Stimulated activated naive CD4-positive, alpha-beta T cell treated with Interleukin-2 at 50 U/mL for 16 hours (primary cell): ENCODE measurements at places on chromosomes 1 and 21.

DNA sequence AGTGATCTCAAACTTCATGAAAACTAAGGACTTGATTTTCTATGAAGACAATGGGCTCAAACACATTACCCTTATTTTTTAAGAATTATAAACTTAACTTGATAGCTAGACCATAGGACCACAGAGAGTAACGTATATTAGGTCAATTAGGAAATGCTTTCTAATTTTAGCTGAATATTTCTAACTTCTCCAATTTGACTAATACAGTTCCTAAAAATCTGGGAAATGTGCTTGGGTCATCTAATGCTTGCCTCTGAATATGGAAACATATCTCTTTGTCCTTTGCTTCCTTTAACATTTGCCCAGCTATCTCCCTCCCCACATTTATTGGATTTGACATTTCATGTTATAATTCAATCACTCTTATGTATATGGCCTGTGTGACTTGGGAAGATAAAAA is 141.4 kb downstream of the LHX8 start:
- no peak for DNase-seq

DNA sequence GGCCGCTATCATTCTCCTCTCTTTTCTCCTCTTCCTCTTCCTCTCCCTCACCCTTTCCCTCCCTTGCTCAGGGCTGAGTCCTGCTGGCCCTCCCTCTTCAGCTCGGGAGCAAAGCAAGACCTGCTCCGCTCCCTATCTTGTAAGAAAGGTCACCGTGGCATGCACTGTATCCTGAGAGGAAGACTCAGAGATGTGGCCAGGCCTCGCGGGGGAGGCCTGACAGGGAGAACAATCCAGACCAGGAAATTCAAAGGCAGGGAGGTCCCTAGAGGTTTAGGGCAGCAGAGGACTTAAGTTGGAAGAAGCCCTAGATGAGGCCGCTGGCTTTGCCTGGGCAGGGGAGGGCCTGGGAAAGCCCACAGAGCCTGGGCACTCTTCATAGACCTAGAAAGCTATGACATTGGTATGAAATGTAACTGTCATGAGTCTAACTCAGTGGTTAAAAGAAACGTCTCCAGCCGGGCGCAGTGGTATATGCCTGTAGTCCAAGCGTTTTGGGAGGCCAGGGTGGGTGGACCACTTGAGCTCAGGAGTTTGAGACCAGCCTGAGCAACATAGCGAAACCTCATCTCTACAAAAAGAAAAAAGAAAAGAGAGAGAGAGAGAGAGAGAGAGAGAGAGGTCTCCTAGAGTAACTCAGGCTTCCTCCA is 14.6 kb upstream of the PTAFR start:
- no peak for DNase-seq

DNA sequence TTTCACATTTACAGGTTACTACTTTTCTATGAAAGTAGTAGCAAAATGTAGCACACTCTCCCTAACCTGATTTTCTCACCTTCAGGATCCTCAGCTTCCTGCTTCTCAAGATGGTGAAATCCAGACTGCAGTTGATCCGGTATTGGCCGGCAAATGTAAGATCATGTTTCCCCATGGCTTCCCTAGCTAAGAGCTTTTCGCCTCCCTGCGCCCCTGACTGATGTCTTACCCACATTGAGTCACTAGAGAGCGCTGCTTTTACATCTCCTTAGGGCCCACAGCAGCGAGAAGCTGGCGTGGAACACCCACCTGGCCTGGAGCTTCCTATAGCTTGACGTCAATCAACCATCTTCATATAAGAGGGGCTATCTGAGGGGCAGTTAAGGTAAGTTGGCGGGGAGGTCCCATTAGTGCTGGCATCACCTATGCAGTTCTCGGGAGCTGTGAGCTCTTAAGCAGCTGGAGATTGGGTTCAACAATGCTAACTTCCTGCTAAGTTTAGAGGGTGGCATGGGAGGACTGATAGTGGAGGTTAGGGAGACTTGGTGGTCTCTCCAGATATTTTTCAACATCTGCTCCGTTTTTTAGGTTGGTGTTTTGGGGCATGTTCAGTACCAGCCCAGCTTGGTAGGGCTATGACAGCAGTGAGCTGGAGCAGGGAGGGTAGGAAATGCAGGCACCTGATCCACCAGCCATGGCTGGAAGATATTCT is 5.5 kb downstream of the PTPN7 start:
- peak; percentile 36 for DNase-seq

- DNase-seq = no peak
These were observed 1.7 kb upstream of the RASAL2 start for GRCh38 chr1:178091986-178092745.

DNA sequence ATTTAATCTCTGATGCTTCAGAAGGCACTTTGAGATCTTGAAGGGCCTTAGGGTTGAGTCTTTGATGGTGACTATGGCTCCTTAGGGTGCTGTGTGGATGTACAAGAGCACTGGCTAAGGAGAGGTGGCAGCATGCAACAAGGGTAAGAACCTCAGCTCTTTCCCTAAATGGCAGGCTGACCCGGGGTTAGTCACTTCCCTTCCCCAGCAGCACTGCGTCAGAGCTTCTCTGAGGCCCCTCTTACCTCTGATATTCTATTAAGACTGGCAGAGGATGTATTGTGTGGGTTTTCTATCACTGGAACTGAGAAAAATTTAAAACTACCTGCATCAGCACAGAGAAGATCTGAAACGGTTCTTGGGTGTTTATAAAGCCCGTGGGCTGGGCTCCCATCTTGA is 11.8 kb downstream of the C1orf116 start:
- no peak for DNase-seq

- DNase-seq = no peak
These were observed 322.2 kb upstream of the BEND5 start for GRCh38 chr1:49098866-49099265.

- no peak for DNase-seq
These were observed 44.9 kb upstream of the TINAGL1 start for GRCh38 chr1:31531177-31531999.

- DNase-seq = no peak
These were observed 99.6 kb downstream of the SIM2 start for GRCh38 chr21:36798491-36798890.

DNA sequence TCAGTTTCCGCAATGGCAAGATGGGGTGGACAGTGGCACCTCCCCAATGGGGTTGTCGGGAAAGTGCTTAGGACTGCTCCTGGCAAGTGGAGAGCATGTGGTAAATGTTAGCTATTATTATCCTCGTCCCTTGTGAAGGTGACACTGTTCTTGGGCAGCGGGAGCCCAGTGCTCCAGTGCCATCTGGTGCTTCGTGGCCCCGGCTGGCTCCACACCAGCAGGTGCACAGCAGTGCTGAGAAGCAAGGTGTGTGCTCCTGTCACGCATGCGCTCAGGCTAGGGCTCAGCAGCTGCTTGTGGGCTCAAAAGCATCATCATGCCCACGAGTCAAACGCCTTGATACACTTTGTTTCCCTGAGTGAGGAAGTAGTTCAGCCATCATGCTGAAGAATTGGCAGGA is 24.9 kb upstream of the KCNC4 start:
- DNase-seq = no peak

- DNase-seq = peak; percentile 61
These were observed at the start of gene LRRC8D for GRCh38 chr1:89820422-89821321. Gene LRRC8D (plus strand): TSS chr1:89821032. CDS start chr1:89933069, 112,037 bp downstream.

DNA sequence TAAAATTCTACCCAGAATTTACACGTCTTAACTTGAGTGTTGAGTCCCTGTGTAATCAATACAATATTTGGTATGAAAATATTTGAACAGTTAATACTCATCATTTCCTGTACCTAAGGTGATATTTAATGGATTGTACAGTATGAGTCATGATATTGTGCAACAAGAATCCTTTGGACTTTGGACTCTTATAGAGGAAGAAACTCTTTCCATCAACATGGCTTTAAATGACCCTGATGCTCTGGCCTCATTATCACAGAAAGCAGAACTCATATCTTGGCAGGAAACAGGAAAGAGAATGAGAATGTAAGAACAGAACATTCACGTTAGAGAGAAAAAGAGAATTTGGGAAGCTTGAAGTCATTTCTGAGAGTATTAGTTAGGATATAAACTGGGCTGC is 168.8 kb upstream of the B3GALT2 start:
- no peak for DNase-seq

GRCh38 chr1:93042187-93043056 is 36.7 kb upstream of the MTF2 start:
- no peak for DNase-seq

GRCh38 chr1:221923929-221924598 is 182.2 kb upstream of the DUSP10 start:
- DNase-seq = no peak

GRCh38 chr21:45362748-45363145 is 42.2 kb upstream of the COL18A1 start:
- DNase-seq = no peak

DNA sequence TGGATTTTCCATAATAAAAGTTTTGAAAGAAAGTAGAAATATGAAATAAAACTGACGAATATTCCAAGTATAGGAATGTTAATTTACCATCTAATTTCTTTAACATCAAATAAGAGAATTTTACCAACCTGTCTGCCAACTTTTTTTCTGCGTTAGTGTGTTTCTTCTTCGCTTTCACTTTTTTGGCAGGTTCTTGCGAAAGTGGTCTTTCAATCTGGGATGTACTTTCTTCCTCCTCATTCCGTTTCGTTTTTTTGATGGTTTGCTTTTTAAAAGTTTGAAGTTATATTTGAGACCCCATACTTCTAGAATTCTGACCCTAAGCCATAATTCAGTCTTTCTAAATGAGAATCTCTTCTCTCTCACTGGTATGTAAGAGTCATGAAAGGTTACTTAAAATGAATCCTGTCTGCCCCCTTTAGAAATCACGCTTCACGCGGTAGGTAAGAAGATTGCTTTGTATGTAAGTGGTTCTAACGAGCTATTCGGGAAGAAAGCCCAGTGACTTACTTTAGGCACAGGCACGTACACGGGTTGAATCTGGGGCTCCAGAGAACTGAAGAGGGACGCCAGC is 580 bp downstream of the RBM34 start:
- no peak for DNase-seq

DNA sequence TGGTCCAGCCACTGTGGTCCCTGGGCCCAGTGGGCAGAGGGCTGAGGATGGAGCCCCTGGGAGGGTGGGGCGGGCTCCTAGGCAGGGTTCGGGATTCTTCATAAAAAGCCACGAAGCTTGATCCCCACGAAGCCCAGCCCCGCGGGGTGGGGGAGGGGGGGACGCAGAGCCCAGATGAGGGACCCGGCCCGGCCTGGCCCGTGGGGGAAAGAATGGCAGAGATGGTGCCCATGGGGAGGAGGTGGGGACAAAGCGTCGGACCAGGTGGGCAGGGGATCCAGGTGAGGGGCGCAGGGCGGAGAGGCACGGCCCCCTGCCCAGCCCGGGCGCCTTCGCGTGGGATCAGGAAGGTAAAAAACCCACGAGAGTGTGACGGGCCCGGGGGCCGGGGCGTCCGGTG is 6.0 kb upstream of the SMIM12 start:
- no peak for DNase-seq

- no peak for DNase-seq
These were observed 46.4 kb downstream of the VPS13D start for GRCh38 chr1:12276225-12276624.

DNA sequence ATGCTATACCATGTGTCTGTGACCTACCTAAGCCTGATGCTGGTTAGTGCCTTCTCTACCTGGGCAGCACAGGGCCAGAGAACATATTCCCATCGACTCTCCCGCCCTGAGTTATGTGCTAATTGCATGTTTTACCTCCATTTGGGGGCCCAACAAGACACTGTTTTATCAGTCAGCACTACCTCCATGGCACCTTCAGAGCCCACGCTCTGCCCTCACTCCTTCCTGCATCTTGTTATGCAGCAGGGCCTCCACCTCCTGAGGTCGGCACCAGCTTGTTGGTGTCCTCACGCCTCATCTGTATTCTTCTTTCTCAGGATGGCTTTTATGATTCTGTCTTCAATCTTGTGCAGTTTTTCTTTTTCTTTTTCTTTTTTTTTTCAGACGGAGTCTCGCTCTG is 11.9 kb downstream of the WNT9A start:
- no peak for DNase-seq

DNA sequence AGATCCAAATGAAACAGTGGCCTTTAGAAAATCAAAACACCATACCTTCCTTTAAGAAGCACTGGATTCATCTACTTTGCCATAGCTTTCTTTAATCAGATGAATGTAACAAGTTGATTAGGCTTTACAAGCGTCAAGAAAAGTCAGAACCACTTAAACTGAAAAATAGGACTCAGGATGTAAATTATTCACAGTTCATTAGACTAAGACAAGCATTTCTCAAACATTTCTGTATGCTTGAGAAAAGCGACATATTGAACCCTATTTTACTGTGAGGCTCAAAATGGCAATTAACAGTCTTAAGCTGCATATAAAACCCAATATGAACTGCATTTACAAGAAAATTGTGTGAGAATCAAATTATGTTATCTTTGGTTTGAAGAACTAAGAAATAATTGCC is 256.7 kb upstream of the SNX7 start:
- DNase-seq = no peak

DNA sequence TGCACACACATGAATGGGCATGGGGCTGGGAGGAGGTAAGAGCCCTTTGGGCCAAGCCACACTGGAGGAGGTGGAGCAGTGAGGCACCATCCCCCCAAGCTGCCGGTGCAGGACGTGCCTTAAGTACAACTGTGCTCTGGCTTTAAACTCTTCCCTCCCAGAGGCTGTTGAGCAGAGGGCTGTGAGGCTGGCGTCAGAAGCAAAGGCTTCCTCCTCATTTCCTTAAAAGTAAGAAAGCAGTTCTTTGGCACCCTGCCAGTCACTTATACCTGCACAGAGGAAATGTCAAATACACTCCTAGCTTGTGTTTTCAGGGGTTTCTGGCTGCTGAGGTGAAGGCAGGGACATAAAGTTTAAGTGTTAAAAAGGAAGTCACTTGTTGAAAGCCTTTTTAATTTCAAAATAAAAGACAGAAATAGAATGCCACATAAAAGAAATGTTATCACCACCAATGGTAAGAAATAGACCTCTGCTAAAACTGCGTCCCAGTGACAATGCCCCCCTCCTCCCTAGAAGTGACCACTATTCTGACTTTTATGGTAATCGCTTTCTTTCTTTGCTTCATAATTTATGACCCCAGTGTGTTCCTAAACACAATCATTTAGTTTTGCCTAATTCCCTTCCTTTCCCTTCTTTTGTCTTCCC is 33.0 kb downstream of the LAMC2 start:
- DNase-seq = no peak

- no peak for DNase-seq
These were observed 242.5 kb upstream of the SGIP1 start for GRCh38 chr1:66291531-66291864.

- DNase-seq = no peak
These were observed 337.6 kb upstream of the SNX7 start for GRCh38 chr1:98323906-98324358.

DNA sequence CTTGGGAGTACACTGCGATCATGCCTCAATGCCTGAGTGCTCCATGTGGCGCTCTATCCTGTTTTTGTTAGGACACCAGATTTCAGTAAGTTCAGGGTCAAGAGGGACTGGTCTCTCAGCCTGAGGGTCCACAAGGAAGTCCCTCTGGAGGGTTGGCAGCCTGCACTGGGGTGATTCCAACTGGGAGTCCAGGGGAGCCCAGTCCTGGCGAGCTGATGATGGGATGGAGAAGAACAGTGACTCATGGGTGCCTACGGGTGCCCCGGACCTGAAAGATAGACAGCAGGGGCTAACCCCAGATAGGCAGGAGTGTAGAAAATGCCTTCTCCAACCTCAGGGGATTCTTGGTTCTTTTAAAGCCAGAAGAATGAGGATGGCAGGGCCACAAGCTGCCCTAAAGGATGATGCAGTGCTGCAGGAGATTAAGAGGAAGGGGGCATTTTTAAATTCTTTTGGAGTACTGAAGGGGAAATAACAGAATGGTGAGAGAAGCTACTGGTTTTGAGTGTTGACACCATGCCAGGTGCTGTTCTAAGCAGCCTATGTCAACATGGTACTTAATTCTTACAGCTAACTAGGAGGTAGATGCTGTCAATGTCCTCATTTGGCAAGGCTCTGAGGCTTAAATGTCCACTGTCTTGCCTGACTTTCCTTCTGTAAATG is 68.4 kb upstream of the TLR5 start:
- DNase-seq = no peak
